NCI-H748 treated with DMSO at 0.1 percent for 48 hours (cell line): ENCODE measurements at places on chromosomes 4 and X.

- DNase-seq = no peak
These were observed 31.2 kb downstream of the RNF175 start for GRCh38 chr4:153728660-153729059.

- no peak for DNase-seq
These were observed 42.7 kb upstream of the CTAG2 start for GRCh38 chrX:154695911-154696675.

DNA sequence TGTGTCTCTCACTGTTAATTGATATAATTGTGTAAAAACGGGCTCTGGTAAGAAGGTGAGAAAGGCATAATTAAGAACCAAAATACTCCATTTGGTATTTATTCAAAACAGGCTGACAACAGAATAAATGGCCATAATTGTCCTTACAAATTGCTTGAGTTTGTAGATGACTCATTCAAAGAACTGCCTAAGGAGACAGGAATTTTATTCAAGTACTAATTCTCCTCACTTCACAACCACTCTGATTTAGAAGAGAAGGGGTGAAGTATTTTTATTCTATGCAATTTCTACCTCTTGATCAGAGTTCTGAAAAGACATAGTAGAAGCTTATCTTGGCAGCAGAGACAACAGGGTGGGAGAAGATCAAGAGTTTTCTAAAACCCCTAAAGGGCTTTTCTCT, 43.1 kb downstream of the ATP11C start:
- no peak for DNase-seq

DNA sequence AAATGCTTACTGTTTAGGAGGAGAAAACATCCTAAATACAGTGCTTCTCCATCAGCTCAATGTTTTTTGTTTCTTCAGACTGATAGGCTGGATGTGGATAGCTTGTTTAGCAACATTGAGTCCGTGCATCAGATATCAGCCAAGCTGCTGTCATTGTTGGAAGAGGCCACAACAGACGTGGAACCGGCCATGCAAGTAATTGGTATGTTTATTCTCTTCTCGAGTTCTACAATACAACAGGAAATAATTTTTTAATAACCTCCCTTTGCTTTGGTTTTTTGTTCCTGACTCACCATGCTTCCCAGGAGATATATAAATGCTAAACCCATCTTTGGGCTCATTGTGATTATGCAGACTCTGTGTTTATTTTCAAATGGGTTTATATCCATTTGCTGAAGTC, 60.9 kb downstream of the ARHGEF38 start:
- DNase-seq = peak; percentile 90

DNA sequence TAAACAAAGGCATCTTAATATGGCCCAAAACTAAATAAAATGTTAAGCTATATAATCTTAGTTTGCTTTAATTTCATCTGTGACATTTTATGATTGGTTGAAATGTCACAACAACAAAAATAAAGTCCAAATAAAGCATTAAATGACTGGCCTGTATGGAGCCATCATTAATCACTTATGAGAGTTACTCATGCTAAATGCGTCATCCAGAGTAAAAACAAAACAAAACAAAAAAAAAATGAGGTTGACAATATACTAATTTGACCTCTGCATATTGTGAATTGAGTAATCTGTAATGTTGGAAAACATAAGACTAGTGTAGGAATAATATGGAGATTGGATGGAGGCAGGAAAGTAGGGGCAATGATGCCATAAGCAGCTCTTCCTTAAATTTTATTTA, 139.7 kb downstream of the MAPK10 start:
- no peak for DNase-seq

GRCh38 chr4:13992975-13993520, 365.5 kb upstream of the BOD1L1 start:
- DNase-seq = no peak

DNA sequence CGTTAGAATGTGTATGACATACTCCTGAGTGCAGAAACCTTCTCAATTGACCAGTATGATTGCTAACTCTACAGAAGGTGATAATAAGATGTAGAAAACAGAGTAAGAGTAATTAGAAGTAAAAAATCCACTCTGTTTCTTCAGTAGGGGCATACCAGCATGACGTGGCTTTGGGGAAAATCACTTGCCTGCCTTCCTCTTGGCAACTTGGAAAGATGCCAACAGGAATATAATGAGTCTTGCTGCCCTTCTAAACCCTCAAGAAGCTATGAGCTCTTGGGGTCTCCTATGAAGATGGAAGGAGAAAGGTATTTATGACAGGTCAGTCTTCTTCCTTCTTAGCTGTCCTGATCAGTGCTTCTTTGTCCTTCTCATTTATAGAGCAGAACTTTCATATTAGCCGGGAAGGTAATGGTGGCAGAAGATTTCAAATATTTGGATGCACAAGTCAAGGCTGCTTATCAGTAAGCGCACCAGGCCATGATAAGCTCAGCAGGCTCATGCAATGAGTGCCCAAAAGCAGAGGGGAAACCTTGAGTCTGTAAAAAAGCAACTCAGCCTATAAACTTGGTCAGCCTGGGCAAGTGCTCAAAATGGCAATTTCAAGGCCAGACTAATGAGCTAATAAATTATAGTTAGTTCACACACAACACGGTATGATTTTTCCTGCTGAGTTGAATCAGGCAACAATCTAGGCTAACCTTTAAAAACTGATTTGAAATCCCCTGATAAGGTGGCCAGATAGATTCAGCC, 69.7 kb upstream of the PPARGC1A start:
- DNase-seq = no peak

GRCh38 chr4:26751004-26751403, 109.6 kb upstream of the STIM2 start:
- no peak for DNase-seq

DNA sequence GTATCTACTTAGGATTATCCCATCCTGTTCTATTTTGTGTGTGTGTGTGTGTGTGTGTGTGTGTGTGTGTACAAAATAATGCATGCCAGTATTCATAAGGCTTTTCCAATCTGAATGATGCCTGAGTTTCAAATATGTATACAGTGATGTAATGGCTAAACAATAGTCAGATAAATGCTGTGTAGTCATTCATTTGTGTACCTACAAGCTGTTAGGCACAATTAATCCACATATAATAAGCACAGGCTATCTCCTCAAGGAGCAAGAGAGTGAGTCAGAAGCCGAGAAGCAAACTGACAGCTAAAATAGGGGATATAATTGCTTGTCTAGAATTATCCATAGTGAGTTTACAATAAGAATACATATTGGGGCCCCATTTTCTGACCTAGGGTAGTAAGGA, 15.7 kb downstream of the DMD start:
- no peak for DNase-seq

DNA sequence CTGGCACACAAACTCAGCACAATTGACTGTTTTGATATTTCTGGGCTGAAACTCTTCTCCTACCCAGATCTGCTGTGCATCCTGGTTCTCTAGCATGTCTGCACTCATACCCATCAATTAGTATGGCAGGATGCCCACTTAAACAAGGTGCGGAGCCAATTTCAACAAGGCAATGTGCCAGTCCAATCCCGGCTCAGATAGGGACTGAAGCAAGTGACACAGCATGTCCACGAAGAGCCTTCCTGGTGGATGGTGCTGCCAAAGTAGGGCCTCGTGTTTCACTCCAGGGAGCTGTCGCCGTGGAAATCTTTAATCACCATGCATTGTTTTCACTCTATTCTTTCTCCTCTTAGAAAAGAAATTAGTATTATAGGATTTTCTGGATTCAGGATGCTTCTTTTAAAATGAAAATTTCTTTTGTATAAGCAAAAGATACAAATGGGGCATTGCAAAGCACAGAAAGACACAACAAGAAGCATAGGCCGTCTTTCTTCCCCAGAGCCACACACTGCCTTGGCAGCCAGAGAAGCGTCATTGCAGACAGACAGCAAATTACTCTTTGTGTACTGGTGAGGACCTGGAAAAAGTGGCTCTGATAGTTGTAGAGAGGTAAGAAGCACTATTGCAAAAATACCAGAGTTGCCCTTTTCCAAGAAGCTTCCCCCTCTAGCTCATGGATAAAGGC, 40.6 kb upstream of the LSM6 start:
- DNase-seq = no peak

DNA sequence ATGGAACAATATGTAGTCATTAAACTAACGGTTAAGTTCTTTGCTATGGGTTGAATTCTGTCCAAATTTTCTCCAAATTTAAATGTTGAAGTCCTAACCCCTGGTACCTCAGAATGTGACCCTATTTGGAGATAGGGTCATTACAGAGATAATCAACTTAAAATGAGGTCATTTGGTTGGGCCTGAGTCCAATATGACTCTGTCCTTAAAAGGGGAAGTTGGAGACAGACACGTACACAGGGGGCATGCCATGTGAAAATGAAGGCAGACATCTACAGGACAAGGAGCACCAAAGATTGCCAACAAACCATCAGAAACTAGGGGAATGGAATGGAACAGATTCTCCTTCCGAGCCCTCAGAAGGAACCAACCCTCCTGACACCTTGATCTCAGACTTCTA, 492.0 kb upstream of the FTHL17 start:
- no peak for DNase-seq

GRCh38 chr4:140049849-140050637, 103.9 kb downstream of the MAML3 start:
- no peak for DNase-seq
